ENCODE measurements at places on chromosomes 5 and 9. TPM values are rescaled to one million over a fixed set of nuclear protein-coding genes. Genes with fewer than 3 reads are reported as not detected.

ALDH1A1 gene
- not detected for total RNA-seq

DNA sequence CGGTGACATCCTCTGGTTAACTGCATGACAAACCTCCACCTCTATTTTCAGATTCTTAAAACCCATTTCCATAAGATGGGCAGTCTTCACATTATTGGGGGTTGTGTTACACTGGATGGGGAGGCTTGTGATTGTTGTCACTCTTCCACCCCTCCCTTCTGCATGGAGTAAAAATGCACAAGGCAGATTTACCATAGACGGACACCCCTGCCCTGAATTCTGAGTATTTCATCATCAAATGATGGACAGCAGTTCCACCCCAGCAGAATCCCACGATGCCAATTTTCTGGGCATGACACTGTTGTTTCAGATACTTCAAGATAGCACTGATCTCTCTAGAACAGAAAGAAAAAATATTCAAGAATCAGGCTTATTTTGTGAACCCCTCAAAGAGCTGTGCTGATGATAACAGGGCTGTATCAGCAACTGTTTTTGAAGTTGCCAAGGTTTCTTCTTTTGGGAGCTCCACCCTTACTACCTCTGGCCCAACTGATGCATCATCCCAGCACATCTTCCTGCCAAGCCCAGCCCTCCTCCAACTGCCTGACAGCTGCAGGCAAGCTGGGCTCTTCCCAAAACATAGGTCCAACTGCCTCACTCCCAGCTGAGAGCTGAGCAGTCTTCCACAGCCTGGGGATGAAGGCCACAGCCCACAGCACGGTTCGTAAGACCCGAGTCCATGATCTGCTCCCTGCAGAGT lies 21.4 kb downstream of the CMBL start:
- no peak for DNase-seq

DNA sequence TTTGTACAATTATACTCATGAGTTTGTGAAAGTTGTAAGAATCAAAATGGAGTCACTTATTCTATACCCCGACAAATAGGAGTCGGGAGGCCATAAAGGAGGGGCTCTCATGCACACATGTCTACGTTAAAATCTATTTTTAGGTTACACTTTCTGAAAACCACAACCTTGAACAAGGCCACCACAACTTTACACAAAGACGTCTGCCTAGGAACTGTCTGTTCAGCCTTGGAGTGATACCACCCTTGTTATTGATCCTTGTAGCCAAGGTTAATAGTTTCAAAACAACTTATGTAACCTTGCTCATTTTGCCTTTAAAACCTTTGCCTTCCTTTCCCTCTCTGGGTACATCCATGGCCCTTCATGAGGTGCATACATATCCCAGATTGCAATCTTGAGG lies 4.1 kb upstream of the NDFIP1 start:
- DNase-seq: peak; percentile 24

- DNase-seq: no peak
Measured at GRCh38 chr5:135095871-135096270, 61.8 kb upstream of the PITX1 start.

DNA sequence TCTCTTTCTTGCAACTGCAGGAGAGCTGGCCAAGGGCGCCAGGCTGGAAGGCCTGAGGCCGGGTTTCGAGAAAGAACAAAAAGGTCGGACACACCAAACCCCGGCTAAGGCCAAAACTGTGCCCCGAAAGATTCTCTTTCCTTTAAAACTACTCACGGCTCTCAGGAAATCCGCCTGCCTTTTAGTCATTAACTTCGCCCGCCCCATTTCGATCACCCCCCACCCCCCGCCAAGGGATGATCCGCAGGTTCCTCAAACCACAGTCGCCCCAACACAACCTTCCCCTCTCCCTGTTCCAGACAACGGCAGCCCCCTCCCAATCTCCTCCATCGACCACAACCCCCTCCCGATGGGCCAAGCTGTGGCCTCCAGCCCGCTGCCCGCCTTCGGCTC lies 536 bp downstream of the FEM1C start:
- peak; percentile 71 for DNase-seq

- peak; percentile 40 for DNase-seq
Measured at GRCh38 chr9:114827641-114828302, 21.9 kb upstream of the TNFSF15 start.

GRCh38 chr5:109281136-109281690 lies 128.6 kb downstream of the PJA2 start:
- no peak for DNase-seq

Data from activated CD4-positive, alpha-beta memory T cell treated with anti-CD3 and anti-CD28 coated beads for 36 hours (primary cell).